Activated CD4-positive, CD25-positive, alpha-beta regulatory T cell treated with anti-CD3 and anti-CD28 coated beads, Interleukin-2, amount 50 U/mL, for 16 hours (primary cell): ENCODE measurements at places on chromosomes 16 and 17.

GRCh38 chr16:77445324-77445723 lies 10.5 kb upstream of the ADAMTS18 start:
- DNase-seq = no peak

GRCh38 chr17:81445642-81446503 lies 50.6 kb downstream of the BAHCC1 start:
- DNase-seq = no peak

GRCh38 chr16:11886881-11887280 lies 28.9 kb downstream of the GSPT1 start:
- no peak for DNase-seq

DNA sequence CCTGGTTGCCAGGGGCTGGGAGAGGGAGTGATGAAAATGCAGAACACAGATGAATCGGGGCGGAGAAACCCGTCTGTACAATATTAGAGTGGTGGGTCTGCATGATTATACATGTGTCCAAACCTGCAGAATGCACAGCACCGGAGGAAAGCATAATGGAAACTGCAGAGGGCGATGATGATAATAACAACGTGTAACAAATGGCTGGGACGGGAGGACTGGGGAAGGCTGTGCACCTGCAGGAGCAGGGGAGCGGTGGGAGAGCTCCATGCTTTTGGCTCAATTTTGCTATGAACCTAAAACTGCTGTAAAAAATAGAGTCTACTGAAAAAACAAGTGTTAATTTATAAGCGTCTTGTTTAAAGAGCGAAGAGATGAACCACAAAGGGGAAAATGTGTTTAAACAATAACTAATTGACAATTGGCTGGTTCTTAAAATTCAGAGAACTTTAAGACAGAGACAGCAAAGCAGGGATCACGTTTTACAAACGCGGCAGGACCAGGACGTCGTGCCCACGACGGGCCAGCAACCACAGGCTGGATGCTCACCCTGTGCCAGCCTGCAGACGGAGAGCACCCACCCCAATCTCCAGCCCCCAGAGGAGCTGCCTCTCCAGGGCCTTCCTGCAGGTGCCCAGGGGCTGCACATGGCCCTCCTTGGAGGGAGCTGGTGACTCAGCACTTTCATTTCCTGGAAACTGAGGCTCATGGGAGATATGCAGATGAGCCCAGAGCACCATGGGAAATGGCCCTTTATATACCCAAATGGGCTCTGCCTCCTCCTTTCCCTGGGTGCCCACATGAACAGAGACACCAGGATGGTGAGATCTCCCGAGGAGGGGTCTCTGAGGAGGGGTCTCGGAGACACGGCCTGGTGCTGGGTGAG lies at the start of gene TEX19:
Gene TEX19 (plus strand): TSS at position 783 of the 886 bp plus-strand sequence. CDS start 2,904 bp downstream, outside the sequence.
- no peak for DNase-seq

GRCh38 chr16:22933173-22933572 lies 119.2 kb downstream of the HS3ST2 start:
- DNase-seq = no peak

GRCh38 chr17:52027081-52027480 lies 131.4 kb downstream of the CA10 start:
- no peak for DNase-seq

GRCh38 chr17:77208217-77208808 lies 67.5 kb downstream of the SEC14L1 start:
- DNase-seq = no peak

- no peak for DNase-seq
These were observed 139.1 kb upstream of the CHMP6 start for GRCh38 chr17:80852476-80853015.

DNA sequence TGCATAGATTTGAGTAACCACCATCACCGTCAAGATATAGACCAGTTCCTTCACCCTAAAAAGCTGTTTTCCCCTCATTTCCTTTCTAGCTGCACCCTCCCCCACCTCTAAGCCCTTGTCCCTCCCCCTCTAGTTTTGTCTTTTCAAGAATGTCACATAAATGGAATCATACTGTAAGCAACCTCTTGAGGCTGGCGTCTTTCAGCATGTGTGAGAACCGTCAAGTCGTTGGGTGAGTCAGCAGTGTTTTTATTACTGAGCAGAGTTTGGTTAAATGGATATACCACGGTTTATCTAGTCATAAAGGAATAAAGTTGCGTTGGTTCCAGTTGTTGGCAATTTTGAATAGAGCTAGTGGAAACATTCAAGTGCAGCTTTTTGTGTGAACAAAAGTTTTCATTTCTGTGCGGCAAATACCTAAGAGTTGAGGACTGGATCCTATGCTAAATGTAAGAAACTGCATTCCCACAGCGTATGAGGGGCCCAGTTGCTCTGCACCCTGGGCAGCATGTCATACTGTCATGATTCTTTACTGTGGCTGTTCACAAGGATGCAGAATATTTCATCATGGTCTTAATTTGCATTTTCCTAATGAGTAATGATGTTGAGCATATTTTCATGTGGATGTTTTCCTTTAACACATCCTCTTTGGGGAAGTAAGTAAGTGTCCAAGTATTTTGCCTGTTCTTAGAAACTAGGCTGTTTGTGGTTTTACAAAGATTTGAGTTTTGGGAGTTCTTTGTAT lies 264.3 kb downstream of the CPPED1 start:
- DNase-seq = no peak

DNA sequence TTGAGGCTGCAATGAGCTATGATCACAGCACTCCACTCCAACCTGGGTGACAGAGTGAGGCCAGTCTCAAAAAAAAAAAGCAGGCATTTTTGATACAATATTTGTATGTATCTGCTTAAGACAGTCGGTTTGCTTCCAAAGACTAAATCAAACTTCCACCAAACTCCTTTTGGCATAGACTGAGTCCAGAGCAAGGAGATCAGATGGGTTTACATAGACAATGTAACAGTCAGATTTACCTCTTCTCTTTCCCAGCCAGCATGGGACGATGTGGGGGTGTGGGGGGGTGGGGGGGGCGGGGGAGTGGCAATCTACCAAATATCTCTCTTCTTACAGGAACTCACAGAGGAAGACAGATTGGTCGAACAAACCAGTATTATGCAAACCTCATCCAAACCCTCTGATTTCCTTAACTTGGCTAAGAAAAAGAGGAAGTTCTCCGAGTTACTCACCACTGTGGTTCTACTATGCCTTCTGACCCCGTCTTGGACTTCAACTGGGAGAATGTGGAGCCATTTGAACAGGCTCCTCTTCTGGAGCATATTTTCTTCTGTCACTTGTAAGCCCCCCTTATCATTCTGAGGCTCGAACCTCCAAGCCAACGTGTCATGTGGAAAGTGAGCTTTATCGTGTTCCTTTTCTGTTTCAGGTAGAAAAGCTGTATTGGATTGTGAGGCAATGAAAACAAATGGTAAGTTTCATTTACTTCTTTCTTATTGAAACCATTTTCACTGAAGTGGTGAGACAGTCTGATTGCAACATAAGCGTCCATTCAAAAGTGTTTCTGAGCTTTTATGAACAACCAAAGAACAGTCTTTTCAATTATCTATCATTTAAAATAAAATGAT lies at the start of gene MILR1:
Gene MILR1 (plus strand): TSS at position 451 of the 848 bp plus-strand sequence. CDS start 54 bp downstream, at position 505.
- DNase-seq = no peak

DNA sequence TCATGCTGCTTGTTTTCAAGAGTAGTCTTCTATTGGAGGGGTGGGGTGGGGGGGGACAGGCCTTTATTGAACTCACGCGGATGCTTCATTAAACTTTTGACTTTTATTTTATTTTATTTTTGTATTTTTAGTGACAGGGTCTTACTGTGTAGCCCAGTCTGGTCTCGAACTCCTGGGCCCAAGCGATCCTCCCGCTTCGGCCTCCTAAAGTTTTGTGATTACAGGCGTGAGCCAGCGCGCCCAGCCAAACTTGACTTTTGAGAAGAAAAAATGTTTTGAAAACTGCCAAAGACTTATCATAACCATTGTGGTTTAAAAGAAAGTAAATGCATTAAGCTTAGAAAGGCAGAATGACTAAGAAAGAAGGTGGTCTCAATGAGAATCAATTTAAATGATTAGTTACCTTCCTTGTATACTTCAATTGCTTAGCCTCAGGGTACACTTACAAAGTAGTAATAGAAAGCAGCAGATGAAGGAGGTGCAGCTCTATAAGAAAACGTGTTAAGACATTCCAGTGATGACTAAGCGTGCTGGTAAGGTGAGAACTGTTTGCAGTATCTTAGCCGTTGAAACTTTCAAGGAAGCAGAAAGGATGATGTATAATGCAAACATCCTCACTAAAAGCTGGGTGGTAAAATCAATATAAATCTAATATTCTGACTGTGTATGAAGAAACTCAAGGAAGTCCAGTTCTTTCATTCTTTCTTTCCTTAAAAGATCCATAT lies 1.2 kb downstream of the AP2B1 start:
- DNase-seq = no peak

DNA sequence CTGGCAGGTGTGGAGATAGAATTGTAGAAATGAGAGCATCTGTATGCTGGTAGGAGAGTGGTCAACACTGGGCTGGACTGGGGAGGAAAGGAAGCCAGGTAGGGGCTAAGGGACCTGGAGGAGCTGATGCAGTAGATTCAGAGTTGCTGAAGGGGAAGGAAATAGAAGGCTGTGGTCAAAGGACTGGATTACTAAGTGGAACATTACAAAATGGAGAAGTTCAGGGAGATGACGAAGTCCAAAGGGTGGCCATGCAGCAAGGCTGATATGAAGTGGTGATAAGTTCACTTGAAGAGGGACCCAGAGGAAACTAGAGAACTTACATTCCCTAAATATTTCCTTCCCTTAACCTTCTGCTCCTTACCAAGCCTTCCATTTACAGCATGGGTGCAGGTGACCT lies 8.6 kb upstream of the CCL2 start:
- no peak for DNase-seq

DNA sequence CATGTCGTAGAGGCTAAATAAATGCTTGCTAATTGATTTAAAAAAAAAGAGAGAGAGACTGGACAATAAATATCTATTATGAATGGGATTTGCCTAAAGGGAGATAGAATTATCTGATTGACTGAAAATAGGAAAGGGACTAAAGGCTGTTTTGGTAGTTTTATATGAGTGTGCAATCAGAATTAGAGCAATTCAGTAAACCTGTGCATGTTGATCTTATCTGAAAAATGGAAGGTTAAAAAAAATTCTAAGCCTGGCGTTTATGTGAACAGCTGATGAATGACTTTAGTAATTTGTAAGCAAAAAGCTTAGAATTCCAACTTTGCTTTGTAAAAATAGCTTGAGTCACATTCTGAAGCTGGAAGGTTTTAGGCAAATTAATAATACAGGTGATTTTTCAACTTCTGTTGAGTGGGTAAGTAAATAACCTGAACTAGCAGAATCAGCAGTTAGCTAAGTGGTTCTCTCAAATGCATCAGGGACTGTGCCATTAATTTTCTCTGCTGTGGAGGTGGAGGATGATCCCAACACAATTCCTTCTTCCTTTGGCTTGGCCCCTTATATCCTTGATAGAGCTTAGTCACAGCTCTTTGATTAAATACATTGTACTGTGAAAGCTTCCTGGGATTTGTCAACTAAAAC lies 254.4 kb downstream of the PHKB start:
- DNase-seq = no peak

DNA sequence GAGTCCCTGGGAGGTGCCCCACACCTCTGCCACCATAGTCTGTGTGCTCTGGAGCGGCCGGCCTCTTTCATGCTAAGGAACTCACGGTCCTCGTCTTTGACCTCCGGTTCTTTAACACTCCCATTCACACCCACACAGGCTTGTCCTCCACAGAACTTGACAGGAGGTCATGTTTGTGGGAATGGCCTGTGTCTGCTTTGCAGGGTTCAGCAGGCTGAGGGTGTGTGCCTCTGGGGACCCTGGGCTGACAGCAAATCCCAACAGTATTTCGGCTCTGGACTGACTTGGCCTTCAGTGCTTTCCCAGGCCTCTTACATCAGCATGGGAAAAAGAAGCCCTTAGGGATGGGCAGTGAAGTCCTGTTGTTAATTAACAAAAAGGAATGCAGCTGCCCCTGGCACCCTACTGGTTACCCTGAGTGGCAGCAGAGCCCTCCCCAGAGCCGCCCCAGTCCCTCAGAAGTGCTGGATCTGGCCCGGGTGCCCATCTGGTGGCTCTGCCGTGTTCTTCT lies 35.4 kb upstream of the ADORA2B start:
- DNase-seq = no peak

DNA sequence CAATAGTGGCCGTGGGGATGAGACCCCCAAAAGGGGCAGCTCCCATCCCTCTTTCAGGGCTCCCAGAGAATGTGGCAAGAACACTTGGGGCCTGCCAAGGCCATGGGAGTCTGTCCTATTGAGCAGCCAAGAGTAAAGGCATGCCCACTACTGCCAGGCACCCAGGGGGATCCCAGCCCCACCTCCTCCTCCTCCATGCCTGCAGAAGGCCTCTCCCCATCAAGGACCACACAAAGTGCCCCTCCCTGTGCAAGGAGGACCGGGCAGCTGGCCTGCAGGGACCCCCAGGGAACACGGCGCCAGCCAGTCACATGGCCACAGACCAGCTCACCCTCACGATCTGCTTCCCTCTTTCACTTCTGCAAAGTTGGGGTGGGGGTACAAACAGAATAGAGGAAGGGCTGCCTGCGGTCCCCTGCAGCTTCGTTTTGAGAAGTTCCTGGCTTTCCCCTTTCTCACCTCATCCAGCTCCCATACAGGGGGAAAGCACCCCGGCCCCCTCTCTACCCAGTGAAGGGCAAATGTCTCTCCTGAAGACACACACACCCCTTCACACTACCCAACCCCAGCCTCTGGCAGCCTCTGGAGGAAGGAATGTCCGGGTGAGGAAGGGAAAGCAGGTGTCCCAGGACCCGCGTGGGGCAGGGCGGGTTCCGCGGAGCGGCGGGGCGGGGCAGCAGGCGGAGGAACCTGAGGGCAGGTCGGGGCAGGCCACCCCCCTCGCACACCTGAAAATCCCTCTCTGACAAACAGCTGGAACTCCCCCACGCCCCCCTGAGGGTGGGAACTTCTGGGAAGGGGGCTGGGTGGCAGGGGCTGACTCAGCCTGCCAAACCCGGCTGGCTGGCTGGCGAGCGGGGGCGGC lies 2.0 kb downstream of the PPP1R9B start:
- DNase-seq = peak; percentile 55

DNA sequence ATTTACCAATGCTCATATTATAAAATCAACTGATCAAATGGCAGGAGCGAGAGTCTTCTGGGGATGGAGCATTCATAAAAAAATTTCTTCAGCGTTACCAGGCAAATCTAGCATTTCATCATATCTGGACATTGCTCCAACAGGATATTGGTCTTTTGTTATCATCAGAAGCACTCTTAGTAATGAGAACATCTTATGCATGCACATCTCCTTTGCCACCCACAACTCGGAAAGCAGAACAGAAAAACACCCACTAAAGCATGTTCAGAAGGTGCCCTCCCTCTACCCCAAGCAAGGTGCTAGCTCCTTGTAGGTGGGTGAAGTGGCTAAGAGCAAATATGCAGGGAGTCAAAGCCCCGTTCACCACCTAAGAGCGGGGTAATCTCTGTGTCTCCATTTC lies 18.9 kb downstream of the ARHGAP17 start:
- DNase-seq = no peak

DNA sequence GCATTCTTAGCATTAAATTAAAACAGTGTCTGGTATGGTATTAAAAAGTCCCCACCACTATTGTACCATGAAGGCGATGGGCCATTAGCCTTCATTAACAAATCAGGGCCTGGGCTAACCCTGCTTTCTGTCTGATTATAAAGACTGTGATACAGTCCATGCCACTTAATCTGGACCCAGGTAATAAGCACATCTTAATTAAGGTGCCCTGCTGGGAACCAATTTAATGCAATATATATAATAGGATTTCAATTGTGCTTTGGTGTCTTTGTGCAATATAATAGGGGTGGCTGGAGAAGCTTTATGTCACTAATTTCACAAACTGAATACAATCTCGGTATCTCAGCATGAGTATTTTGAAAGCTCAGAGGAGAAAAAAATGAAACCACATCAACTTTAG lies 64.4 kb upstream of the CDH8 start:
- no peak for DNase-seq

GRCh38 chr17:77146246-77146632 lies 5.5 kb downstream of the SEC14L1 start:
- no peak for DNase-seq

- DNase-seq = no peak
These were observed 25.2 kb downstream of the SOX8 start for GRCh38 chr16:1006781-1007180.
